Naive thymus-derived CD4-positive, alpha-beta T cell (primary cell): ENCODE measurements at places on chromosomes 12 and 14. TPM values are rescaled to one million over a fixed set of nuclear protein-coding genes. Genes with fewer than 3 reads are reported as not detected.

GRCh38 chr12:42683266-42683665 lies 93.7 kb upstream of the PRICKLE1 start:
- H3K4me1 ChIP-seq: no peaks in the 10 kb centered on the region
- H3K27ac ChIP-seq: no peak overlapping the region
- no peaks in the 10 kb centered on the region for H3K36me3 ChIP-seq
- no peaks in the 10 kb centered on the region for H3K27me3 ChIP-seq
- H3K4me3 ChIP-seq: no peak overlapping the region

GRCh38 chr12:4134448-4135263 lies 138.9 kb upstream of the CCND2 start:
- no peaks in the 10 kb centered on the region for H3K27me3 ChIP-seq
- no peak overlapping the region for H3K4me3 ChIP-seq
- H3K27ac ChIP-seq: no peak overlapping the region

DNA sequence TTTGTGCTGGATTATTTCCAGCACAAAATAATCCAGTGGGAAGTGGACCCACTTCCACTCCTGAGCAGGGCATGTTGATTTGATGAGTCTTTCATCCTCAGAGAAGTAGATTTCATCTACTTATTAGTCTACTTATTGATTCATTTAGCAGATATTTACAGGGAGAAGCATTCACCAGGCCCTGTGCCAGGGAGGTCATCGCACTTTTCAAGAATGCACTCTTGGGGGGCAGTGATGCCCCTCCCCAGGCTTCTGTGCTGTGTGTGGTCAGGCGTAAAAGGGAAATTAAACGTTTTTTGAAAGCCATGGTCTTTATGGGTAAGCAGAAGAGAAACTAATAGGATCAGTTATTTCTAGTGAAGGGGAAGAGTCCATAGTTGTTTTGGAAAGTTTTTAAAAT lies 610.7 kb upstream of the TMEM132C start:
- no peak overlapping the region for H3K27ac ChIP-seq
- no peak overlapping the region for H3K4me3 ChIP-seq
- H3K27me3 ChIP-seq: no peaks in the 10 kb centered on the region

DNA sequence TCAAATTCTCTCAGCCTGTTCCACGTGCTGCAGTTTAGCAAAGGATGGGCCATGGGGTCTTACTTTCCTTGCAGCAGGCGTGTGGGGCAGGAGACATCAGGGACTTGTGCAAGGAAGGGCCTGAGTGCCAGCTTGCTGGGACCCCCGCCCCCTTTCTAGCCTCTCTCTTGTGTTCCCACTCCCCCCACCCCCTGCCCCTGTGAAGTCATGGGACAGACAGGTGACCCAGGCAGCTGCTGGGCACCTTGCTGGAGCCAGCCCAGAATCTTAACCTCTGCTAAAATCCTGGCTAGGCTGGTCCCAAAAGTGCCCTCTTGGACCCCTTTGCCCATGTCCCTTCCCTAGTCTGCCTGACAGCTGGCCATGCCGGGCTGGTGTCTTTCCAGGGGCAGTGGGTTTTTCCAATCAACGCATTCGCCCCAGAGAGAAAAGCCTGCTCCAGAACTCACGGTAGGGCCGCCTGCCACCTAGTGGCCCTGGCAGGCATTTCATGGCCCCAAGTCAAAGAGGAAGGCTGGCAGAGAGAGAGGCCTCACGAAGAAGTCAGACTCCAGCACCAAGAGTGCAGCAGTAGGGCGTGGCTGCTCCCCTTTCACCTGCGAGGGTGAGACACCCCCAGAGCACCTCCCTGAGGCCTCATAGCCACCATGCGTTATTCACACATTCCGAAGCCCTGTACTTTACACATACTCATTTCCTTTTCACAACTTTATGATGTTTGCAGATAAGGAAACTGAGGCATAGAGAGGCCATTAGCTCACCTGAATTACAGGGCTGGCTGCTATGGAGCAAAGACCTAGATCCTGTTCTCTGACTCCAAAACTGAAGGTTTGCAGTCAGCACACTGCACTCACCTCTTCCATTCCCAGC lies 67.4 kb downstream of the LGMN start:
- no peaks in the 10 kb centered on the region for H3K27me3 ChIP-seq
- peaks cover 19% of the 10 kb centered on the region for H3K4me1 ChIP-seq
- H3K4me3 ChIP-seq: no peak overlapping the region
- H3K36me3 ChIP-seq: peaks cover 53% of the 10 kb centered on the region

DNA sequence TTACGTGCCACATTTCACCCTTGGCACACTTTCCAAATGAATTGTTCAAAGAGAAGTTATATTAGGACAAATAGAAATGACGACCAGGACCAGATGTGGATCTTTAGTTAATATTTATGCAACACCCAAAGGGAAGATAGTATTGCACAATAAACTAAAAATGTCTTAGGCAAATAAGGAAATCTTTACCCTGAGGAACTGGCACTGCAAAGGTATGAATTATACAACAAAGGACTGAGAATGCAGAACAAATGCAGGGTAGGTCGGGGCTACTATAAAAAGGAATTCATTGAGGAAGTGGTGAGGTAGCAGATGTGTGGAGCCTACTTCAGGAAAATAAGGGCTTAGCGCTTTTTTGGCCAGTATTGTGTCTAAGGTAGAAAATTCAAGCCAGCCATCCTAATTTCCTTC lies 3.9 kb upstream of the TMTC2 start:
- no peak overlapping the region for H3K27ac ChIP-seq
- no peak overlapping the region for H3K4me3 ChIP-seq
- no peaks in the 10 kb centered on the region for H3K36me3 ChIP-seq
- no peaks in the 10 kb centered on the region for H3K4me1 ChIP-seq
- no peak for DNase-seq

DNA sequence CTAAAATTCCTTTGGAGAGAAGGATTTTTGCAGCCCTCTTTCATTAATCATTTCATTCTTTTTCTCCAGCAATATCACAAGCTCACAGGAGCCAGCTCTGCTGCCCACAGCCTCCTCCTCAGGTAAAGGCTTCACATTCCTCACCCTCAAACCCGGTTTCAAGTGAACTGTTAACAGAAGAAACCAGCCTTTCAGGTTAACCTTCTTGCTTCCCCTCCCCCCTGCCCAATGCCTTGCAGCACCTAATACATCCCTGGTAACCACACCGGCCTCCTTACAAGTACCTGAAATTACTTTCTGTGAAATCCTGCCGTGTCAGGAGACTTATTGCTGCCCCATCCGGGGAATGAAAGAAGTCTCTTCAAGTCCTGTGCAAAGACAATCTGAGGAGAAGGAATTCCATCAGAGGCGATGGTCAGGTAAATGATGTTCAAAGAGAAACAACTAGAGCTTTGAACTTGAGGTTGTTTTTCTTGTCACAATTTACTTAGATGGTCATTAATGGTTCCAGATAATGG lies 111.2 kb downstream of the MYRFL start:
- no peak overlapping the region for H3K4me3 ChIP-seq
- H3K27ac ChIP-seq: no peak overlapping the region
- DNase-seq: no peak
- H3K27me3 ChIP-seq: no peaks in the 10 kb centered on the region

Gene ST8SIA1
- total RNA-seq: 1.5 TPM

Gene P2RX2
- not detected in 2 replicates for total RNA-seq

Gene AJUBA
- 0.77 TPM for total RNA-seq
